Ovary (tissue), 10 donors: ENCODE measurements at places on chromosomes 3 and 15. TPM values are rescaled to one million over a fixed set of nuclear protein-coding genes. Genes with fewer than 3 reads are reported as not detected.
A peak's percentile ranks its signal among the peaks of the same experiment; 100 is the strongest.

- DNase-seq = no peak
These were observed 176.0 kb upstream of the BCHE start for GRCh38 chr3:166013073-166013679.

DNA sequence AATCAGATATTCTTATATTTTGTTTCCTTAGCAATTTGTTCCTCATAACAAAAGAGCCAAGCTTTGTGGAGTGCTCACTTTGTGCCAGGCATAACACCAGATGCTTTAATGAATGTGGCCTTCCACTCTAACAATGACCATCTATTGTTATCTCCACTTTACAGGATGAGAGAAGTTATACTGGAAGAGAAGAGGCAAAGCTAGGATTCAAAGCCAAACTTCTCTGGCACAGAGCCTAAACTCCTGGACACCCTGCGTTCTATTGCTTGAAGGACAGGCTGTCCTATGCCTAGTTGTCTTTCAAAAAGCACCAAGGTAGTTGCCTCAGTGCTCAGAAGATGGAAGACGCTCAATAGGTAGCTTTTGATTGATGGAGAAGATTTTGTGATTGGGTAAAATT is 123.2 kb upstream of the FEZF2 start:
- no peak for DNase-seq

DNA sequence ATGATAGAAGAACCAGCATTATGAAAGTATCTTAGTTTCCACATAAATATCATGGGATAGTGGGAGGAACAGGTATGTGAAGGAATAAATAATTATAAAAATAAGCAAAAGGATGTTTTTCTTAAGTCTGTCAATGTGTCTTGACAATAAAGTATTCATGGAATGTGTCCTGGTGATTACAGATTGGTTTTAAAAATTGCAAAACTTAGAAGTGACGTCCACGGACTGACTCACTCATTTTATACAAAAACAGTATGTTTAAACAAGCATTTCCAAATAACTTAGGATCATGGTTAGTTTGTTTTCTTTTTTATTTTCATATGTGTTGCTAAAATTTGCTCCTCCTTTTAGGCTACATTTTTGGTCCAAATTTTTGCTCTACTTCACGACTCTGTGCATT is 687.0 kb upstream of the NECTIN3 start:
- no peak for DNase-seq

DNA sequence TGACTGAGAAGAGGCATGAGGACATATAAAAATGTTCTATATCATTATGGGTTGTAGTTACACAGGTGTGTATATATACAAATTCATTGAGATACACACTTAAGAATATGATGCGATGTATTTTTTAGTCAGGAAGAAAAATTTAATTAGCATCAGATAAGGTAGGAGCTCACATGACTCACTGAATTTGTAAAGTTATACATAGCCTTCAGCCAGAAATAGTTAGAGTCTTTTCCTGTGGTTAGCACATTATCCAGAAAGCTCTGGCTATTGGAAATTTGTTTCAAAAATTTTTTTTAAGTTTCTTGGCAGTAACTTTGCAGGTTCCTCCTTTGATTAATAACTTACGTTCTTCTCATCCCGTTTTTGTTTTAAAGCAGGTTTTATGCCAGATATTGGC is 88.6 kb downstream of the STT3B start:
- no peak for DNase-seq

Gene ITIH1
- total RNA-seq = 0.53 TPM

GRCh38 chr3:125428216-125428830 is 53.2 kb upstream of the ZNF148 start:
- DNase-seq = no peak

Gene COL7A1
- total RNA-seq = 9.4 TPM

Gene EPHB3
- 20.8 TPM for total RNA-seq

Gene PROK2
- total RNA-seq = not detected

- no peak for DNase-seq
These were observed 11.7 kb downstream of the RAD54L2 start for GRCh38 chr3:51550080-51550819.

DNA sequence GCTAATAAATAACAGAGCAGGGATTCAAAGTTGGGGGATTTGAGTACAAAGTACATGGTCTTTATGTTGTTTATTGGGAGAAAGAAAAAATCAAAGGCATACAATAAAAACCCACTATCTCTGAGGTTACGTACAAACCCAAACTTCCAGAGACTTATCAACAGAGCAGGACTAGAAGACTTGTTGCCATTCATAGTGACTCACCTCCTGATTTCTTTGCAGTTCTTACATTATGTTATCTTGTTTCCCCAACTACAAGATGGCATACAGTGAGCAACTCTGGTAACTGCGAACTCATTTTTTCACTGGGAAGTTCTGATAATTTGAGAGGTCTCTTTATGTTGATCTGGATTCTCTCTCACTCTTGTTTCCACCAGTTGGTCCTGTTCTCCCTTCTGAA is 80.6 kb upstream of the ETV5 start:
- DNase-seq = no peak

GRCh38 chr3:18757476-18757875 is 332.3 kb upstream of the SATB1 start:
- DNase-seq = no peak

GRCh38 chr3:13768453-13768852 is 111.4 kb downstream of the WNT7A start:
- no peak for DNase-seq

GRCh38 chr3:31530960-31531335 is 1.8 kb upstream of the STT3B start:
- DNase-seq = no peak

- DNase-seq = no peak
These were observed 29.9 kb upstream of the TJP1 start for GRCh38 chr15:29852201-29852600.

Gene CD200
- total RNA-seq = 17.0 TPM

DNA sequence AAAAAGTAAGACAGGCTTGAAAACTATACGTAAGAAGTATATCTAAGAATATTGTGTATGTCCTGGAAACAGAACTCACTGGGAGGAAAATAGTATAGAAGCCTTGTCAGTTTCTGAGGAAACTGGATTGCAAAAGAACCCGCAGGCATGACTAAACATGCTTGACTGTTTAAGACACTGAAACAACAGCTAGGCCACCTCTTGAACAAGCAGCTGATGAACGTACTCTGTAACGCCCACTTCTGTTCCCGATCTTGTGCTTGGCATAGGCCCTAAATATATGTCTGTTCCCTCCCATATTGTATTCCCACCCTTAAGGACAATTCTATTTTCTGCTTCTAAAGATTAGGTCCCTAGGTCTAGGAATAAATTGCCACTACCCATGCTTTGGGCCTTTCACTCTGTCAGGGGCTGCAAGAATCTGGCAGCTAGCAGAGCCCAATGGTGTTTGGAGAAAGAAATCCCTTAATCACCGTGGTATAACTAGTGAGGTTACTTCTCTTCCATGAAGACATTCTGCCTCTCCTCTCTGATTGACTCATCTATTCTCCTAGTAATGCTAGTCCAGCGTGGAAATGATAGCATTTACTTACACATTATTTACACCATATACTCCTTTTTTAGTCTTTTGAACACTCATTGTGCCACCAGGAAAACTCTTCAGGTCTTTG is 46.2 kb downstream of the CD200 start:
- DNase-seq = no peak

GRCh38 chr3:73228437-73228836 is 167.0 kb downstream of the EBLN2 start:
- DNase-seq = no peak

- DNase-seq = no peak
These were observed 85.6 kb downstream of the OSBPL10 start for GRCh38 chr3:31895471-31895870.

DNA sequence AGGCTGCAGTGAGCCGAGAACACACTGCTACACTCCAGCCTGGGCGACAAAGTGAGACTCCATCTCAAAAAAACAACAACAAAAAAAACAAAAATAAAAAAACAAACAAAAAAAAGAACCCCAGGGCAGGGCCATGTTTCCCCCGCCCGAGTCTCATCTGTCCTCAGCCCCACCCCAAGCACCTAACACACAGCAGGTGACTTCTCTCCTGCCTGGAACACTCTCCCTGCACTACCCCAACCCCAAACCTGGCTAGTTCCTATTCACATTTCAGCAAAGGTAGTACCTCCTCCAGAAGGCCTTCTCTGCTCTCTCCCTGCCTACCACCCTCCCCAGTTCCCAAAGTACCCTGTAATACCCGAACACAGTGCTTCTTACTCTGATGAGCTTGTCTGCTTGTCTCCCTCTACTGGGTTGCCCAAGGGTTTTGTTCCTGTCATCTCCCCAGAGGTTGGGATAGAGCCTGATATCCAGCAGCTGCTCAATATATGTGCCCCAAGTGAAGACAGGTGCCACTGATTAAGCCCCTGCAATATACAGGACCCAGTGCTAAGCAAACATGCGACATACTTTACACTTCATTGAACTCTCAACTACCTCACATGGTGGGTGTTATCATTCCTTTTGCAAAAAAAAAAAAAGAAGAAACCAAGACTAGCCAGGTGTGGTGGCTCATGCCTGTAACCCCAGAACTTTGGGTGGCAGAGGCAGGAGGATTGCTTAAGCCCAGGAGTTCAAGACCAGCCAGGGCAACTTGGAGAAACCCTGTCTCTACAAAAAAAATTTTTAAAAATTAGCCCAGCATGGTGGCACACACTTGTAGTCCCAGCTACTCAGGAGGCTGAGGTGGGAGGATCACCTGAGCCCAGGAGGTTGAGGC is 103.6 kb downstream of the DAPK2 start:
- no peak for DNase-seq

Gene BDH1
- 3.3 TPM for total RNA-seq

GRCh38 chr3:99951701-99952100 is 134.0 kb downstream of the CMSS1 start:
- DNase-seq = no peak

GRCh38 chr3:66393333-66394005 is 107.4 kb downstream of the LRIG1 start:
- no peak for DNase-seq

- DNase-seq = no peak
These were observed 67.2 kb upstream of the TP63 start for GRCh38 chr3:189563853-189564563.

Gene TLR9
- total RNA-seq = 0.91 TPM

GRCh38 chr3:126432361-126433104 is 37.8 kb downstream of the CFAP100 start:
- DNase-seq = no peak

Gene CFAP100
- total RNA-seq = 2.8 TPM

GRCh38 chr15:57703387-57703786 is 3.1 kb upstream of the POLR2M start:
- DNase-seq = no peak

- peak; percentile 31 for DNase-seq
These were observed 75.9 kb downstream of the BOC start for GRCh38 chr3:113287111-113287802.

Gene TSC22D2
- 33.4 TPM for total RNA-seq

Gene VIPR1
- 1.2 TPM for total RNA-seq

- peak; percentile 89 for DNase-seq
These were observed 23.2 kb upstream of the IP6K2 start for GRCh38 chr3:48739955-48740823.

DNA sequence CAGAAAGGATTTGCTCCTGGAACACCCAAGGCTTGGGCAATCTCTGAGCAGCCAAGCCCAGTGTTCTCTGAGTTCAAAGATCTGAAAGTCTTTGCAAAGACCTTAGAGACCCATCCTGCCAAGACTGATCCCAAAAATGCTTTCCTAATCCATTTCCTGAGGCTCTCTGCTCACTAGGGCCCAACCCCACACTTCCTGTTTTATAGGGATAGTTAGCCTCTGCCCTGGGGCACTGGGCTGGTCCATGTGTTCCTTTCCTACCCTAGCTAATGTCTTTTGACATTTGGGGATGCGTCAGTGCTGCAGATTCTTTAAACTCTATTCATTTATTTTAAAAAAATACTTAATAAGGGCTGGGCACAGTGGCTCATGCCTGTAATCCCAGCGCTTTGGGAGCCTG is 372.7 kb downstream of the ROBO2 start:
- DNase-seq = no peak
